HAP-1 (cell line): ENCODE measurements at places on chromosomes 11 and 22.

DNA sequence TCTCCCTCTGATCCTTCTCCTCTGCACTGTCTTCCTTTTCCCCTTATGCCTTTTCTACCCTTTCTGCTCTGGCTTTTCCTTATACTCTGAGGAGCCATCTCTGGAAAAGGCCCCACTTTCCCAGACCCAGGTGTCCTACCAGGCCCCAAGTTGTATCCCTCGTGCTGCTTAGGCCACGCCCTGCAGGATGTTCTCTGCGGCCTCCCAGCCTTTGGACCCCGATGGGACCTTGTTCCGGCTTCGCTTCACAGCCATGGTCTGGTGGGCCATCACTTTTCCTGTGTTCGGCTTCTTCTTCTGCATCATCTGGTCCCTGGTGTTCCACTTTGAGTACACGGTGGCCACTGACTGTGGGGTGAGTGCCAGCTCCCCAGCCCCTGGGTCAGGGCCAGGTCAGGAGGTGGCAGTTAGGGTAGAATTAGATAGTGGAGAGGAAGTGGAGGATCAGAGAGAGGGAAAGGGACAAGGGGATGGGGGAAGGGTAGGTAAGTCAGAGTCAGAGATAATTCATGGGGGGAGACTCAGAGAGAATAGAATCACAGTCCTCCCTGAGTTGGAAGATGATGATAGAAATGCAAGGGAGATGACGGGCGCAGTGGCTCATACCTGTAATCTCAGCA is 8.9 kb downstream of the PGAP2 start:
- DNase-seq = no peak

DNA sequence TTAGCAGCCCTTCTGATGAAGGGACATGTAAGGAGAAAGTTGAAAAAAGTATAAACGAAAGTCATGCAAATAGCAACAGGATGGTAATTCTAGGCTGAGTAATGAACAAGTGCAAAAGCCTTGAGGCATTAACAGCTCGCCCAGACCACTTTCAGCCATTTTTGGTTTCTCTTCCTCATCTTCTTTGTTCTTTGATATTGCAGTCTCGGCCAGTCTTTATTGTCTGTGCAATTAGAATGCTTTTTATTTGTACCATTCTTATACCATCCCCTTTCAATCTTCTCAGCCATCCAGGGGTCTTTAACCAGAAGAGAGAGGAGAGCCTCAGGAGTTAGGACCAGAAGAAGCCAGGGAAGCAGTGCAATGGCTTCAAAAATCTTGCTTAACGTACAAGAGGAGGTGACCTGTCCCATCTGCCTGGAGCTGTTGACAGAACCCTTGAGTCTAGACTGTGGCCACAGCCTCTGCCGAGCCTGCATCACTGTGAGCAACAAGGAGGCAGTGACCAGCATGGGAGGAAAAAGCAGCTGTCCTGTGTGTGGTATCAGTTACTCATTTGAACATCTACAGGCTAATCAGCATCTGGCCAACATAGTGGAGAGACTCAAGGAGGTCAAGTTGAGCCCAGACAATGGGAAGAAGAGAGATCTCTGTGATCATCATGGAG is 7.3 kb downstream of the TRIM34 start:
- no peak for DNase-seq

DNA sequence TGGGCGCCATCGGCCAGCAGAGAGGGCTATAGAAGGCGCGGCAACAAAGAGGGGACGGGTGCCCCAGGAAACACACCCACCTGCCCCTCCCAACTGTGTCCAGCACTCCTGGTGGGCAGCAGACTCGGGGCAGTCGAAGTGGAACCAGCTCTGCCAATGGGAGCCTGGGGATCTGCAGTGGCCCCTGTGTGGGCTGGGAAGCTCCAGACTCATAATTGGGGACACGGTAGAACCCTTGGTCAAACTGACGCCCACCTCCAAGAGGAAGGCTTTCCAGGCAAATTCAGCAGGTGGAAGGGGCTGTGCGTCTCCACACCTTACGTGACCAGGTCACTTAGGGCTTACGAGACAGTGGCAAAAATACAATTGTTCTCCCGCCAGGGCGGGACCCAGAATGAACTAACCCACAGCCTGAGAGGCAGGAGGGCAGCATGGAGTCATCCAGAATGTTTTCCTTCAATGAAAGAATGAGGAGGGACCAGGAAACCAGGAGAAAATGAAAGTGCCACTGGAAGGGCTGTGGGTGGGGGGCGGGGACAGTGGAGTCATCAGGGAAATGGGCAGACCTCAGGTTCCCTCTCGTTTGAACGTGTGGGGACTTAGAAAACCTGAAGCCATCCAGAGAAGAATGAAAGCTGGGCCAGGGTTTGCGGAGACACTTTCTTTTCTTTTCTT is 53.2 kb upstream of the SHANK2 start:
- no peak for DNase-seq

- no peak for DNase-seq
Observed at GRCh38 chr11:65440831-65441499, 18.4 kb downstream of the NEAT1 start.

GRCh38 chr11:124519850-124520549 is 23.5 kb downstream of the OR8B12 start:
- DNase-seq = no peak

DNA sequence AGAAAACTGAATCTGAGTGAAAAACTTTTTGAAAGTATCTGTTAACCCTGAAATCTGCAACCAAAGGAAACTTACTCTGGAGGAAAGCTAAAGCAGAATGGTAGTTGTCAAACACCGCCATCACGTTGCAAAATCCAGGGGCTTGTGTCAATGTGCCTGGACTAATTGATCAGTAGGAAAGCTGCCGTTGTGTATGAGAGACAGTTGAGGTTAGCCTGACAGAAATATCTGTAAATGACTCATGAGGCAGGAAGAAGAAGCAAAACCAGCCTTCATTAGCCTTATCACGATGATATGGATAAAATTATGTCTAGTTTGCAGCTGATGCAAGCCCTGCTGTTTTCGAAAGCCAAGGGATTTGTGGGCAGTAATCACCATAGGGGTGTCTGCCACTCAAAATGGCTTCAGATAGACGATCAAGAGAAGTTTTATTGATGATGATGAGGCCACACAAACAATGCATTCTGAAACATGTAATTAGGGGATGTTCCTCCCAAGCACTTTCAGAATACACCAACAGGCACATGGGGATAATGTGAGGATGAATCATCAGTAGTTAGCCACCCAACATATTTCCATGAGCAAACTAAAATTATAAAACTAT is 8.9 kb downstream of the SCGB1A1 start:
- no peak for DNase-seq

DNA sequence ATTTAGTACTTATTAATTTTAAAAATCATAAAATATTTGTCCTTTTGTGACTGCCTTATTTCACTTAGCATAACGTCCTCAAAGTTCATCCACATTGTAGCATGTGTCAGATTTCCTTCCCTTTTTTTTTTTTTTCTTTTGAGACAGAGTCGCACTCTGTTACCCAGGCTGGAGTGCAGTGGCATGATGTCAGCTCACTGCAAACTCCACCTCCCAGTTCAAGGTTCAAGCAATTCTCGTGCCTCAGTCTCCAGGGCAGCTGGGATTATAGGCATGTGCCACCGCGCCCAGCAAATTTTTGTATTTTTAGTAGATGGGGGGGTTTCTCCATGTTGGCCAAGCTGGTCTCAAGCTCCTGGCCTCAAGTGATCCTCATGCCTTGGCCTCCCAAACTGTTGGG is 10.6 kb downstream of the RAB6A start:
- DNase-seq = no peak

- DNase-seq = no peak
Observed at GRCh38 chr11:15705891-15706290, 591.2 kb downstream of the INSC start.

DNA sequence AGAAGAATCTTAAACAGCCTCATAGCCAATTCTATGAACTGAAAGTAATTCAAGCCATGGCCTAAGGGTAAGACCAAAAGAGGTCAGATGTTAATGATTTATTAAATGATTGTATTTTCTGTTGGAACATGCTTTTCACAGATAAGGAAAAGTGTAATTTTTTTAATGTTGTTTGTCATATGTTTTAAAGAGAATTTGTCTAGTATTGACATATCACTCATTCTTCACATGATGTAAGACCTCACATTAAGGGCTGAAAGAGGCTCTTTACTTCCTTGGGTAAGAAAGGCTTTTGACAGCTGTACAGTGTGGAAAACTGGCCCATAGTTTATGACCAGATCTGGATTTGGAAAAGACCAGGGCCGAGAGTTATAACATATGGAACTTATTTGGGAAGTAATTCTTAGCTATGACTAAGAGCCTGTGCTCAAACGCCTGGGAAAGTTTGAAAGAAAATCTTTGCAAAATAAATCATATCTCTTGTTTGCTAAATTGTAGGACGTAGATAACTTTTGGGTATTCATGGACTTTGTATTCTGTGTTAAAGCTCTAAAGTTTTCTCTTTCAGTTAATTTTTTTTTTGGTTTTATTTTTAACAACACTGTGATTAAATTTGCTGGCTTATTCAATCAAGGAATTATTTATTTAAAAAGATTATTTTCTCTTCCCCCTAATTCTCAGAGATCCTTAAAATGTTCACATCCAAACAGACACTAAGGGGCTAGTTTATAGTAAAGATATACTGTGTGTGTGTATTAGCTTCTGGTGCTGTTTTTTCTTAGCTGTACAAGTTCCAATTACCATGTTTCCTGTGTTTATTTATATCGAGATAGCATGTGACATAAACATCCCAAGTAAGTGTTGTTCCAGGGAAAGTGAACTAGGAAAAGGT is 162.2 kb downstream of the ARHGAP42 start:
- DNase-seq = no peak

- no peak for DNase-seq
Observed at GRCh38 chr11:33772300-33772699, 2.0 kb downstream of the FBXO3 start.

GRCh38 chr11:112322173-112322790 is 61.6 kb upstream of the PLET1 start:
- DNase-seq = no peak

DNA sequence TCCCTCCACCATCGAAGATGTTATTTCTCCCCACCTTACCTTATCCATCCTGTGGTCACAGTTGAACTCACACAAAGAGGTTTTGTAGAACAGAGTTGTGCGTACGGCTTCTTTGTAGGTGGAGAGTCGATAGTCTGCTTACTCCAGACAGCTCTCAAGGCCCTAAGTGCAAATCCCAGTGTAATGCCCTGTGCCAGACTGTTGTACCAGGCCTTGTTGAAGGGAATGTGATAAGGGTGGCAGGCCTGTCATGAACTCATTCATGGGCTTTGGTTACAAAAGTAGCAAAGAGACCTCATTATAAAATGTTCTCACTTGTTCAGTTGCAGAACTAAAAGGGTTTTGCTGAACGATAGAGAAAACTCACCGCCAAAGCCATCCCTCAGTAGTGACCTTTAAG is 288.7 kb upstream of the CADM1 start:
- DNase-seq = no peak

- no peak for DNase-seq
Observed at GRCh38 chr22:32561163-32561562, 86.6 kb downstream of the FBXO7 start.

GRCh38 chr22:49046546-49047361 is 780.9 kb downstream of the BRD1 start:
- peak; percentile 35 for DNase-seq

DNA sequence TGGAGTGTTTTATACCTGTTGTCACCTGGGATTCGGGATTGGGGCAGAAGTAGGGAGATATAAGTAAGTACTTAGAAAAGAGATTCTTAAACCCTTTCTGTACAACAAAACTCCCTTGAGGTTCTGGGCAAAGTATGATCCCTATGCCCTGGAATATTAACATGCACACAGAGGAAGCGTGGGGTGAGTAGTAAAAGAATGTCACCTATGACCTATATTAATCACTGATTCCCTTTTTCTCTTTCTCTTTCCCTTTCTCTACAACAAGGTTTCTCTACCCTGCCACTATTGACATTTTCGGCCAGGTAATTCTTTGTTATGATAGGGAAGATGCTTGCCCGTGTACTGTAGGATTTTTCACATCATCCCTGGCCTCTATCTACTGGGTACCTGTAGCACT is 209.7 kb upstream of the PLET1 start:
- DNase-seq = no peak

GRCh38 chr11:71580057-71581003 is 2.3 kb downstream of the KRTAP5-11 start:
- DNase-seq = peak; percentile 52

- DNase-seq = no peak
Observed at GRCh38 chr11:82546661-82547557, 186.8 kb downstream of the FAM181B start.

- DNase-seq = no peak
Observed at GRCh38 chr22:45895436-45896152, 81.4 kb downstream of the WNT7B start.

GRCh38 chr11:12232817-12233601 is 122.6 kb downstream of the MICAL2 start:
- DNase-seq = no peak

DNA sequence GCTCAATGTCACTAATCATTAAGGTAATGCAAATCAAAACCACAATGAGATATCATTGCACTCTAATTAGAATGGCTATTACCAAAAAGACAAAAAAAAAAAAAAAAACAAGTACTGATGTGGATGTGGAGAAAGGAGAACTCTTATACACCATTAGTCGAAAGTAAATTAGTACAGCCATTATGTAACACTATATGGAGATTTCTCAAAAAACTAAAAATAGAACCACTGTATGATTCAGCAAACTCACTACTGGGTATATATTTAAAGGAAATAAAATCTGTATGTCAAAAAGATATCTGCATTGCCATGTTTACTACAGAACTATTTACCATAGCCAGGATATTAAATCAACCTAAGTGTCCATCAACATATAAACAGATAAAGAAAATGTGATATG is 265.4 kb upstream of the ARHGAP20 start:
- no peak for DNase-seq

GRCh38 chr11:20397281-20397680 is 9.8 kb downstream of the PRMT3 start:
- DNase-seq = peak; percentile 37

GRCh38 chr11:31106968-31107576 is 262.5 kb downstream of the DCDC1 start:
- peak; percentile 77 for DNase-seq

DNA sequence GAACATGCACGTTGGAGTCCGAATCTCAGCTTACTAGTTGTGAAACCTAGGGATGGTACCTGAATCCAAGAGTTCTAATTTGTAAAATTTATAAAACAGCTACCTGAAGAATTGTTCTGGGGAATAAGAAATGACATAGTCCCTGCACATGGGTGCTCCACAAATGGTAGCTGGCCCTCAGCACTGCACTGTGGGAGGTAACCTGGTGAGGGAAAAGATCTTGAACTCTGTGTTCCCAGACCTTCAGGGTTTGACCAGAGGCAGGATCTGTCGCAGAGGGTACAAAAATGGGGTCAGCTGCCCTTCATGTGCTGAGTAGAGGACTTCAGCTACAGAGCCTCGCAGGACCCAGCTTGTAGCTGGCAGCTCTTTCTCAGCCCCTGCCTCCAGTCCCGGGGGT is 73.5 kb downstream of the USP35 start:
- DNase-seq = no peak

DNA sequence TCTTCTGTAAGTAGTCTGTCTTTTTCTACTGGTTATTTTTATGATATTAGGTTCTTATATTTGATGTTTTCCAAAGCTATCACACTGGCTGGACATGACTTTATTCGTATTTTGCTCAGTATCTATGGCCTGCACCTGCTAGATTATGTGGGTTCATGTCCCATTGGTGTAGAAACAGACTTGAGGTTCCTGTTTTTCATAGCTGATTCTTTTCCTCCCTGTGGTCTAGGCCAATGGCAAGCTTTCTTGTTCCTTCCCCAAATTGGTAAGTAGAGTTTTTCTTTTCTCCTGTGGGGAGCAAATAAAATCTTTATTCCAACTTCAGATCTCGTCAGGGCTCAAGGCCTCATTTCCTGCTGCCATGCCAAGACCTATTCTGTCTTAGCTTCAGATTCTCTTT is 30.2 kb upstream of the SWAP70 start:
- no peak for DNase-seq

GRCh38 chr11:110070176-110070575 is 23.0 kb upstream of the ZC3H12C start:
- DNase-seq = no peak
